ENCODE measurements at places on chromosomes 3 and 15. TPM values are rescaled to one million over a fixed set of nuclear protein-coding genes. Genes with fewer than 3 reads are reported as not detected.

Gene SPINK8
- total RNA-seq: not detected

Gene FGD5
- 35.4 TPM for total RNA-seq

Gene TERC
- total RNA-seq: 2.6 TPM

Gene SLC12A8
- 0.69 TPM for total RNA-seq

Gene RPLP1
- 1,397 TPM for total RNA-seq

Gene PLS1
- total RNA-seq: 0.86 TPM

Gene DPPA4
- total RNA-seq: not detected

- DNase-seq: no peak
Measured at GRCh38 chr15:71055461-71055860, 59.8 kb upstream of the THSD4 start.

DNA sequence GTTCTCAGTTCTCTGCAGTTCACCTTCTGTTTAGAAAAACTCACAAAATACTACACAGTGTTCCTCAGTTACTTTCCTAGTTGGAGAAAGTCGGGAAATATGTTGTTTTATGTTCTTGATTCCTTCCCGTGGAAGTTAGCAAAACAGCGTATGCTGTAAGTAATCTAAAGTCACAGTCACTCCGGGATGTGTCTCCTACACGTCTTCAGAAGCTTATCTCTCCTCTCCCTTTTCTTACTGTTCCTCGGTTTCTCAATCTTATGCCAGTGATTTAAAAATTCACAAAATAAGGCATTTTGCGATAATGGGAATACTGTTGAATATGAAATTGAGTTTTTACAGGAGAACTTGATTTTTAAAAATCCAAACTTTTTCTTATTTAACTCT lies 1.7 kb downstream of the HEG1 start:
- no peak for DNase-seq

GRCh38 chr3:162769564-162769963 lies 1273.0 kb downstream of the OTOL1 start:
- no peak for DNase-seq

DNA sequence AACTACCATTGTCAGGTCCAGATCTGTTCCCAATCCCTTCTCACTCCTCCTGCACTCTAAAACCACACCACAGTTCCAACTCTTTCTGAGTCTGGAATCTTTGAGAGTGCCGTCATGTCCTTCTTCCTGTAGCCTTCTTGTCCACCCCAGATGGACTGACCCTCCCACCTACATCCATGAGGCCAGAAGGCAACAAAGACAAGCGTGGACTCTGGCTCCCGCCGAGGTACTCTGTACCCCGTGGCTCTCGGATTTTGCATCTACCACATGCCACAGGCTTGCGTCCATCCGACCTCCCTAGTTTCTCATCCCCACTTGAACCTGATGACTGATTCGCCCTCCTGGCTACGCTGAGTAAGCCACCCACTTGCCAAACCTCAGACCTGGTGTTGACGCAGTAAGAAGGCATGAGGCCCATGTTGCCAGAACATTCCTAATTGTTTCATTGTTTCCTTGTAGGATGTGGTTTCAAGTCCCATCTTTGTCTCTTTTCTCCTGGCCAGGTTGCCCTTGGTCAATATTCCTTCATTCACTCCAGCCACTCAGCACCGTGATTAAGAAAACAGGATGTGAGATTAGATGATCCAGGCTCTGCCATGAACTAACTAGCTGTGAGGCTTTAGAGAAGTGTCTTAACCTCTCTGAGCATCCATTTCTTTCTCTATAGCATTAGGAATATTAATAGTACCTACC lies 1.1 kb upstream of the ZBTB38 start:
- no peak for DNase-seq

- DNase-seq: no peak
Measured at GRCh38 chr15:70087708-70088352, 9.9 kb downstream of the TLE3 start.

DNA sequence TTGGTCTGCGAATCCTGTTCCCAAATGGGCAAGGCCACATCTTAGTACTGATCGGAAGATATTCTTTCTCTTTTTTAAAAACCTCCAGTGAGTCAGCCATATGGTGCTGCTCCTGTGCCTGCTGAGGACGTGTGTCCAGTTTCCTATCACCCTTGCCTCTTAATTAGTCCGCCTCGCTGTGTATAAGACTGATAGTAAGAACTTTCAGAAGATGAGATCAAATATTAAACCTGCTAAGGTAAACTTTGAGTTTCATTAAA lies 612 bp downstream of the UBA5 start:
- no peak for DNase-seq

- DNase-seq: no peak
Measured at GRCh38 chr3:116757315-116757714, 47.7 kb downstream of the TUSC7 start.

All from posterior vena cava (tissue), 2 donors.